ENCODE measurements at places on chromosomes 6 and 20.
A peak's percentile ranks its signal among the peaks of the same experiment; 100 is the strongest.

GRCh38 chr6:130434174-130434873 is 68.5 kb downstream of the TMEM200A start:
- no peak for DNase-seq

- no peak for DNase-seq
These were observed 168.2 kb upstream of the SSTR4 start for GRCh38 chr20:22866812-22867341.

GRCh38 chr6:3329393-3330051 is 70.8 kb downstream of the PSMG4 start:
- DNase-seq, result no peak

- DNase-seq, result no peak
These were observed 21.7 kb downstream of the SMLR1 start for GRCh38 chr6:130848945-130849344.

DNA sequence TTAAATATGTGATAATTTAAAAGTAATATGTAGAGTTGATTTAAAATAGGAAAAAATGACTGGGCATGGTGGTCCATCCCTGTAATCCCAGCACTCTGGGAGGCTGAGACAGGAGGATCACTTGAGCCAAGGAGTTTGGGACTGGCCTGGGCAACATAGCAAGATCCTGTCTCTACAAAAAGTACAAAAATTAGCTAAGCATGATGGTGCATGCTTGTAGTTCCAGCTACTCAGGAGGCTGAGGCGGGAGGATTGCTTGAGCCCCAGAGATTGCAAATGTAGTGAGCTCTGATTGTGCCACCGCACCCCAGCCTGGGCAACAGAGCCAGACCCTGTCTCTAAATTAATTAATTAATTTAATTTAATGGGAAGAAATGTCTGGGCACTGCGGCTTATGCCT is 44.2 kb upstream of the CDYL start:
- DNase-seq, result no peak

- DNase-seq, result no peak
These were observed 91.2 kb upstream of the TMEM181 start for GRCh38 chr6:158468666-158469065.

DNA sequence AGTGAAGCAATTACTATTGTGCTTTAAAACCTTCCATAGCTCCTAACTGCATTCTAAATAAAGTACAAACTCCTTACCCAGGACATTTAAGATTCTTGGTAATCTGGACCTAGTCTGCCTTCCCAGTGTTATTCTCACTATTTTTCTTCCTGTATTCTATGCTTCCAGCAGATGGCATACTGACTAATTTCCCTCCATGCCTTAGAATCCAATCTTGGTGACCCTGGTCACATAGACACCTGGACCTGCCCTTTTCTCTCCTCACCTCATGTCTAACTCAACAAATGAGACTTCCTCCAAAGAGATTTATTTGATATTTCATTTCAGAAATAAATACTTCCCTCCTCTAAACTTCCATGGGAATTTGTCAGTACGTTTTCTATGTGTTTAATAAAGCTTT is 25.8 kb downstream of the ROS1 start:
- DNase-seq, result no peak

GRCh38 chr20:3307078-3307477 is 68.1 kb upstream of the SLC4A11 start:
- no peak for DNase-seq

GRCh38 chr20:47503685-47504084 is 2.0 kb downstream of the NCOA3 start:
- DNase-seq, result no peak

DNA sequence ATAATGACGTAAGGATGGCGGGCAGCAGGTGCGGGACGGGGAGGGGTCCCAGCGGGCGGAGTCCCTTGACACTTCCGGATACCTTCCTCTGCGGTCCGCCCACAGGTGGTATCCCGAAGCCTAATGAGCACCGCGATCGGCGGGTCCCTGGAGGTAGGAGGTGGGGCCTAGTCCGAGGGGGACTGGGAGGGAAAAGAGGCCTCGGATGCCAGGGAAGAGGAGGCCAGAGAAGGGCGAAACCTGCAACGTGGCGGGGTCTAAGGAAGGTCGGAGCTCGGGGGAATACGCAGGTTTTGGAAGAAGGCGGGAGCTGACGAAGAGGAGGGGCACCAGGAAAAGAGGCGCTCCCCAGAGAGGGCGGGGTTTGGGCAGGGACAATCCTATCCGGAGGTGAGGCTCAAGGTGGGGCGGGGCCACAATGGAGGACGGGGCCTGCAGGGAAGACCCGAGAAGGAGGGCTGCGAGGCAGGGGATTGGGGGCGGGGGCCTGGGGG is 3.7 kb downstream of the PRSS16 start:
- peak; percentile 87 for DNase-seq

GRCh38 chr6:144666781-144667180 is 381.6 kb downstream of the UTRN start:
- no peak for DNase-seq

DNA sequence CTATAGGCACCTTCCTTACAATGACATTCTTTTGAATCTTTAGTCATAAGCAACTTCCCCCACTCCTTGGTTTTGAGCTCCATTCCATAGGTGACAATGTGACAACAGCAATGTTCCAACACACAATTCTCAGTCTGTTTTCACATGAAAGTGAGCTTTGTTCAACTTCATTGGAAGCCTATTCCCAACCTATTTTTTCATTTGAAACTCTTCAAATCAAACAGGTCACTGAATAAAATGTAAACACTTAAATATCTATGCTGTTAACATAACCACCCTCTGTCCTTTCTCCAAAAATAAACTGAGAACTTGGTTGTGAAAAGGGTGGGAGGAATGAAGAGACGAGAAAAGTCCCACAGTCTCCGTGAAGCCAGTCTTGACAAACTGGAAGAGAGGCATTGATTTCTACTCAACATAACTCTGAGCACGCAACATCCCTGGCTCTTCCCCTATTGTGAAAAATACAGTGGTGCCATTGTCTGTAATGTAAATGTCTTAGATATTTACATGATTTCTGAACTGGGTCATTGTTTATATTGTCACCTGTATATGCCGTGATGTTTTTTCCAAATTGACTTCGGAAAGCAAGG is 343.1 kb downstream of the TFAP2A start:
- DNase-seq, result no peak

DNA sequence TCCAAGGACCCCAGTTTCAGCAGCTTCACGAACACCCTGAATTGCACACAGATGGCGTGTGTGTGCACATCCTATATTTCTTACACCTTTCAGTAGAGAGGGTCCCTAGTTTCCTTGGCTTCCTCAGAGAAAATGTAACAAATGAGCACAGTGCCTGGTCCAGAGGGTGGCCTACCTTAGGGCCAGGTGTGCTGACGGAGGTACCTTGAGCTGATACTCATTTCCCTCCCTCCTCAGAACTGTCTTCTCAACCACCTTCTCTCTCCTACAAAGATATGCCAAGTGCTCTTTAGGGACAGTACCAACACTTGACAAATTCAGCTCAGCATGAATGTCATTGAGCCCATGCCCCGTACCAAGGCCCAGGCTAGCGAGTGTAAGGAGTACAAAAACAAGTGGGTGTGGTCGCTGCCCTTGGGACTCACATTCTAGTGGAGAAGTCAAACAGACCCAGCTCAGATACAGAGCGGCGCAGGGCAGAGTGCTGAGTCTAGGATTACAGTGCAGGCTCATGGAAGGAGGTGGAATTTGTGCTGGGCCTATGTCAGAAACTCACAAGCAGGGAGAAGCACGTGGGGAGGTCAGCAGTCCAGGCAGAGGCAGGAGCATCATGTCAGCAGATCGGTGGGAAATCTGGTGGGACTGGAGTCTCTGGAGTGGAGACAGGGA is 9.6 kb upstream of the BPHL start:
- DNase-seq, result no peak

DNA sequence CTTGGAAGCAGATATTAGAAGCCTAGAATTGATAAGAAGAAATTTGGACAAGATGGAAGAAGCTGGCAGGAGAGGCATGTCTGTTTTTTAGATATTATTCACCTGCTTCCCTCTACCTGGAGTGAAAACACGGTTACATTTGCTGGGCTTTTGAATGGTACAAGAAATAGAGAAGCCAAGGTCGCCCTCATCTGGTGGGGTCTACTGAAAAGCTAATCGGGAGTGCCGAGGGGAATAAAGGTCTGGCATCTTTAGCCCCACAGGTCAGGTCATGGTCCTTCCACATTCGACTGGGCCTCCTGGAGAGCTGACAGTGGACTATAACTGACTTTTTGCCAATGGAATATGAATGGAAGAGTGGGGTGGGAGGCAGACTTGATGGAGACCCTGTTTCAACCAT is 4.6 kb upstream of the C2 start:
- DNase-seq, result no peak

GRCh38 chr20:24692446-24693200 is 223.2 kb downstream of the SYNDIG1 start:
- DNase-seq, result peak; percentile 61

- DNase-seq, result no peak
These were observed 14.6 kb upstream of the LTV1 start for GRCh38 chr6:143828572-143828971.

- DNase-seq, result no peak
These were observed 27.6 kb downstream of the MYH7B start for GRCh38 chr20:34983089-34983820.

- DNase-seq, result no peak
These were observed 157.9 kb downstream of the CD83 start for GRCh38 chr6:14275493-14275851.

DNA sequence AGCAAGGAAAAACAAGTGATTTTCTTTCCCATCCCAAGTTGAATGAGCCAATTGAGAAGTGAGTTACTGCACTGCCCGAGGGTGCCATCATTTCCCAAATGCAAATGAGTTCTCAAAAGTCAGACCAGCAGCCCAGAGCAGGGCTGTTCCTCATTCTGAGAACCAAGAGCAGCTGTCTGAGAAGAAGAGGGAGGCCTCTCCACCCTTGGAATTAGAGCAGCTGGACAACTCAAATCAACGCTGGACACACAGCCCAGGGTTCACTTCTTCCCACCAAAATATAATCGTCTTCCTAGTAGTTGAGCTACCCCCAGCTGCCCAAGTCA is 4.6 kb upstream of the PREX1 start:
- DNase-seq, result no peak

- peak; percentile 80 for DNase-seq
These were observed 662 bp downstream of the ENTPD6 start for GRCh38 chr20:25195962-25196785.

GRCh38 chr20:42161228-42161829 is 543.2 kb upstream of the CHD6 start:
- no peak for DNase-seq

DNA sequence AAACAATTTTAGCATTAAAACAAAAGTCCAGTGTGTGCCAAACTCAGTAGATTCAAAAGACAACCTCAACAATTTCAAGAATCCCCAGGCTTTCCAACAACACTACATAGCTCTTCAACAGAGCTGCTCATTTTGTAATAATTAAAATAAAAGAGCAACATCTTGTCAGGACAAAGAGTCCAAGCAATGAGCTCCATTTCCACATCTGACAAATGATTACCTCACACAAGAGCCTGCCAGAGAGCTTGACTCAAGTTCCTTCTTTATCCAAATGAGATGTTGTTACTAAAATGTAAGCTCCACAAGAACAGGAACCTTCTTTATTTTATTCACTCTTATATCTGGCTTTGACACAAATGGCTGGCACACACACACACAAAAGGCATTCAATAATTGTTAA is 449.8 kb downstream of the HACE1 start:
- no peak for DNase-seq

DNA sequence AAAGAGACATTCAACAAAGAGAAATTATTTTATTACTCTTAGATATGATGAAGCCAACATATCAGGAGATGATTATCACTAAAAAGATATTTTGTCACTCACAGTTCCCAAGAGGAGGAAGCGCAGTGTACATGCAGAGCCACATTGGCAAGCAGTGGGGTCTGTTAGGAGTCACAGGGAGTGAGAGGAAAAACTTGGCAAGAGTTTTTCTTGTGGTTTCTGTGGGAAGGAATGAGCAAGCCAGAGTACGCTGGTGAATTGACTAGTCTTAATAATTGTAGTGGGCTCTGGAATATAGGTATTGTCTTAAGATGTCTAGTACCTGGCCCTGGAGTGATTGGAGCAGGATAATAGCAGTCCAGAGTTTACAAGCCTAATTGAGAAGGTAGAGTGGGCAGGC is 1095.2 kb downstream of the GRIK2 start:
- DNase-seq, result no peak

DNA sequence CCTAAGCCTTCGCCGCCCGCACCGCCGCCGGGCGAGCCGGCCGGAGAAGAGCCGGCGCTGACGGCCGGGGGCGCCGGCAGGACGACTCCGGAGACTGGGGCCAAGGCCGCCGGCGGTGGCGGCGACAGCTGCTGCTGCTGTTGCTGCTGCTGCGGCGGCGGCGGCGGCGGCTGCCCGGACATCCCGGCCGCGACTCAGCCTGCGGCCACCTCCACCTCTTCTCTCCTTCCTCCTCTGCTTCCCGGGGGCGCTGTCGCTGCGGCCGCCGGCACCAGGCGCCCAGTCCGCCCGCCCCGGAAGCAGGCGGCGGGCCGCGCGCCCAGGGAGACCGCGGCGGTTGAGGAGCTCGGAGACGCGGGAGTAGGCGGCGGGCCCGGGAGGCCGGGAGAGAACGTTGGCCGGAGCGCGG is 307 bp downstream of the RANBP9 start:
- DNase-seq, result no peak

DNA sequence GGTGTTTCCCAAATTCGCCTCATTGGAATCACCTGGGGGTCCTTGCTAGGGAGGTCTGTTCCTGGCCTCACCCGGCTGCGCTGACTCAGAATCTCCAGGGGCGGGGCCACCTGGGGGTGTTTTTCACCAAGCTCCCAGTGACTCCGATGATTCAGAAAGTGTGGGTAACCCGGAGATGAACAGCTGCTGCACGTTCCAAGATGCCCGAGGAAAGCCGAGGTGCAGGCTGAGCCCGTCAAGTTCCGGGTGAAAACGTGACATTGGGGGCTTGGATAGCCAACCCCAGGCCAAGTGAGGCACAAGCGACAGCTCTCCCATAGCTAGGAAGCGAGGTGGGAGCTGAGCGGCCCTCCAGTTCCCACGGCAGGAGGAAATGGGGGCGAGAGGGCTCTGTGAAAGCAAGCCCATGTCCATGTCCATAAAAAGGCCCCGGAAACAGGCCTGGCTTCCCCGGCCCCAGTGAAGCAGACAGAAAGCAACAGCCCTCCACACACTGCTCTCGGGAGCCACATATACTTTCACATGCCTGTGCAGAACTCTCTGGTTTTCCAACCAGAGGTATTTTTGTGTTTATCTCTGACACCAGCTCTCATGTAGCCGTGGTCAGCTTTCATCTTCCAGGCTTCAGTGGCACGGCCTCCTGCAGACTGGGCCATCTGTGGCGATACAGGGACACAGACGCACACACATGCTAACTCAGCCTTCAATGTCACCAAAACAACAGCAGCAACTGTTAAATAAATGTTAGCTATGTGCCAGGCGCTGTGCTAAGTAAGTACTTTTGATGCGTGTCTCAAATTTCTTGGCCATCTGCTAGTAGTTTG is 90.7 kb upstream of the CCDC28A start:
- peak; percentile 69 for DNase-seq

DNA sequence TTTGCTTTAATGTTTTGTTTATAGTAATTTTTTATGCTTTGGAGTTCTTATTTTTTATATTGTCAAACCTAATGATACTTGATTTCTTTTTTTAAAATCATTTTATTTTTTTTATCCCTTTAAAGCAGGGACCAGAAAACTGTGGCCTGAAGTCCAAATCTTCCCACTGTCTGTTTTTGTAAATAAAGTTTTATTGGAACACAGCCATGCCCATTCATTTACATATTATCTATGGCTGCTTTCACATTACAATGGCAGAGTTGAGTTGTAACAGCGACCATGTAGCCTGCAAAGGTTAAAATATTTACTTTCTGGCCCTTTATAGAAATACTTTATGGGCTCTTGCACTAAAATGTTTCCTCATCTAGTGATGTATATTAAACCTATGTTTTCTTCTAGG is 42.3 kb downstream of the PPP1R16B start:
- no peak for DNase-seq
